ENCODE measurements at places on chromosomes 7 and 10. TPM values are rescaled to one million over a fixed set of nuclear protein-coding genes. Genes with fewer than 3 reads are reported as not detected.
A peak's percentile ranks its signal among the peaks of the same experiment; 100 is the strongest.

The NKX2-3 gene
- total RNA-seq: not detected

The PMPCB gene
- 110 TPM for total RNA-seq

The ANKRD61 gene
- 0.63 TPM for total RNA-seq

GRCh38 chr7:155885167-155886155 lies 73.2 kb upstream of the SHH start:
- no peak for DNase-seq
- H3K4me1 ChIP-seq: no peaks in the 10 kb centered on the region
- no peaks in the 10 kb centered on the region for H3K36me3 ChIP-seq
- no peak overlapping the region for H3K4me3 ChIP-seq
- H3K27me3 ChIP-seq: peaks cover 42% of the 10 kb centered on the region

- DNase-seq: peak; percentile 13
- no peaks in the 10 kb centered on the region for H3K36me3 ChIP-seq
- no peaks in the 10 kb centered on the region for H3K27me3 ChIP-seq
- no peaks in the 10 kb centered on the region for H3K4me1 ChIP-seq
These were observed 90.8 kb downstream of the PRLHR start for GRCh38 chr10:118504467-118505205.

GRCh38 chr10:77461636-77462296 lies 175.8 kb downstream of the KCNMA1 start:
- no peak overlapping the region for H3K4me3 ChIP-seq
- H3K27ac ChIP-seq: no peak overlapping the region
- DNase-seq: no peak
- no peaks in the 10 kb centered on the region for H3K27me3 ChIP-seq
- H3K4me1 ChIP-seq: no peaks in the 10 kb centered on the region

- no peak overlapping the region for H3K4me3 ChIP-seq
- H3K4me1 ChIP-seq: no peaks in the 10 kb centered on the region
- no peak for DNase-seq
These were observed 37.9 kb downstream of the JAZF1 start for GRCh38 chr7:28142650-28143049.

- H3K4me3 ChIP-seq: no peak overlapping the region
- no peaks in the 10 kb centered on the region for H3K36me3 ChIP-seq
- H3K27ac ChIP-seq: no peak overlapping the region
- no peaks in the 10 kb centered on the region for H3K4me1 ChIP-seq
These were observed 37.6 kb downstream of the RPS24 start for GRCh38 chr10:78071140-78071856.

DNA sequence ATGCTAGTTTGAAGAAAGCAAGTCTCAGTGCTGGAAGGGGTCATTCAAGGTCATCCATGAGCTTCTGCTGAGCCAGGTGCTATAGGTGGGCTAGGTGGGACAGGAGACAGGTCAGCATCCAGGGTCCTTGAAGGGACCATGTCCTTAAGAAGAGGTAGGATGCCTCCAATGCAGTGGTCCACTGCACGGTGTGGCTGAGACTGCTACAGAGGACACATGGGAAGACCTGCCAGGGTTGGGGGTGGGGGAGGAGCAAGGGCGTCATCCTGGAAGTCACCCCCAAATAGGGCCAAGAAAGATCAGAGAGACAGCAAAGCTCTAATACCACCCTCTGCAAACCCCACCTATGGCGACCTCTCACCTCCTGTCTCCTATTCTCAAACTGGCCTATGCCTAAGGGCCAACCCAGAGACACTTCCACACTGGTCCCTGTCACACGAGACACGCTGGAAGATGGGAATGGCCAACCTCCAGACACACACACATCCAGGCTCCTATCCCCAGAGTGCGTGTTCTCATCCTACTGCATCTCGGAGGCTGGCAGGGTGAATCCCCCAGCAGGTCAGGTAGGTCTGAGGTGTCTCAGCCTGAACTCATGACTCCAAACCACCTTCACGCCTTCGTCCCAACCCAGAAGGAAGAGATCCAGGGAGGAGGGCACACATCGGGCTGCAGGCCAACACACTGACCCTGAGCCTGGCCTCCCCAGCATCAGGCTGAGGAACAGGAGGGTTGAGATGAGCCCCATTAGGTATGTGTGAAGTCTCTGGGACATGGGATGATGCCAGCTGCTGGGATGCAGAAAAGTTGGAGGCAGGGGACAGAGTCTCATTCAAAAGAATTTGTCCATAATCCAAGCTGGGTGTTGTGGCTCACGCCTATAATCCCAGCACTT lies 5.6 kb upstream of the PPP1R35 start:
- no peak overlapping the region for H3K27ac ChIP-seq
- peaks cover 5% of the 10 kb centered on the region for H3K4me1 ChIP-seq
- DNase-seq: no peak
- H3K36me3 ChIP-seq: no peaks in the 10 kb centered on the region
- no peak overlapping the region for H3K4me3 ChIP-seq

GRCh38 chr10:79152423-79152817 lies 83.7 kb downstream of the ZMIZ1 start:
- H3K36me3 ChIP-seq: no peaks in the 10 kb centered on the region
- no peak for DNase-seq
- H3K4me1 ChIP-seq: peaks cover 66% of the 10 kb centered on the region
- peak overlapping the region; percentile 81 for H3K27ac ChIP-seq
- H3K4me3 ChIP-seq: no peak overlapping the region
- no peaks in the 10 kb centered on the region for H3K27me3 ChIP-seq

GRCh38 chr7:147912291-147912690 lies 678.3 kb upstream of the C7orf33 start:
- DNase-seq: no peak
- no peaks in the 10 kb centered on the region for H3K27me3 ChIP-seq
- no peak overlapping the region for H3K27ac ChIP-seq
- H3K4me1 ChIP-seq: no peaks in the 10 kb centered on the region

DNA sequence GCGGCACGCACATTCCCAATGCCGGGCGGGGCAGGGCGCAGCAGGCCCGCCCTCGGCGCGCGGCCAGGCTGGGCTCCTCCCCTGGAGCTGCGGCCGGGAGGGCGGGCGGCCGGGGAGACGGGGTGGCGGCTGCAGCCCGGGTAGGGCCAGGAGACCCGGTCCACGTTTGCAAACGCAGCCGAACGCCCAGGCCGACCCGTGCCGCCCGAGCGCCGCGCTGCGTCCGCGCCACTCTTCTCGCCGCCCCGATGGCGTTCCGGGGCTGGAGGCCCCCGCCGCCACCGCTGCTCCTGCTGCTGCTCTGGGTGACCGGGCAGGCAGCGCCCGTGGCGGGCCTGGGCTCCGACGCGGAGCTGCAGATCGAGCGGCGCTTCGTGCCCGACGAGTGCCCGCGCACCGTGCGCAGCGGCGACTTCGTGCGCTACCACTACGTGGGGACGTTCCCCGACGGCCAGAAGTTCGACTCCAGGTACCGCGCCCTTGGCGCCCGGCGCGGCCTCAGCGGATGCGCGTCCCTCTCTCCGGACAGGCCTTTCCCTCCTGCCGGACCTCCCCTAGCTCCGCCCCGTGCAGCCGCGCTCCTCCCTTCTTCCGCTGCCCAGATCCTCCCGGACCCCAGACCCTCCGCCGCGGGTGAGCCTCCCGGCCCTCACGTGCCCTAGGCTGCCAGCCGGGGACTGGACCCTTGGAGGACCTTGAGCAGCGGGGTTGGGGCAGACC lies at the start of gene FKBP9:
FKBP9 (plus strand) TSS at position 115 of the 720 bp plus-strand sequence; CDS start at position 249, 134 bp downstream.
- H3K4me1 ChIP-seq: peaks cover 8% of the 10 kb centered on the region
- H3K27me3 ChIP-seq: no peaks in the 10 kb centered on the region
- peak within 1 kb of the TSS; percentile 76 for H3K4me3 ChIP-seq
- DNase-seq: peak; percentile 93
- H3K27ac ChIP-seq: peak within 1 kb of the TSS; percentile 53

DNA sequence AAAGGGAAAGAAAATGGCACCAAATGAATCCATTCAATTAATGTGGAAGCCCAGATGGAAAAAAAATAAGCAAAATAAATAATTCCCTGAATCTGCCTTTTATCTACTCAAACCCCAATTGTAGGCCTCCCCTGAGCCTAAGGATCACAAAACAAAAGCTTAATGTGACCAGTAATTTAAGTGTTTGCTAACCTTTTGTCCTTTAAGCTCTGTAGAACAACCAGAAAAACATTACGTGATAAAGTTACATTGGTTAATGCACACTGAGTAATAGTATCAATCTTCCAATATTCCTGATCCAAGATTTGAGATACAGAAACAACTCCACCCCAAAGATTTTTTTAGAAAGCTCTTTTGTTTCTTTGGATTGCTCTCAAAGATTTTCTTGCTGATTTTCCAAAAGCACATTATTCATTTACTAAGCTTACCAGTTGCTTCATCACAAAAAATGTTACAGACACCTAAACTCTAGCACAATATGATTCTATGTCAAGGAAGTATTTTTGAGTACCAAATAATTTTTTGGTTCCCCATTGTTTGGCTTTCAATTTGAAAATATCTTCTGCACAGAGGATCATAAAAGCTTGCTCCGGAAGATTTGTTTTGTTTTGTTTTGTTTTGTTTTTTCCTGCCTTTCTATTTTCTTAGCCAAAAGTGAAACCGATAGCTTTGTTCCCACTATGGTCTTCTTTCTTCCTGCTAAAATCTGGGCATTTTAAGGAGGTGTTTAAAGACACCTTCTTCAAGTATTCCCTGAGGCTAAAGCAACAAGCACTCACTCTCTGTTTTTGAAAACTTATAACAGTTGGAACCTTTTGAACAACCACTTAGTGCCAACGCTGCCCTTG lies 54.2 kb downstream of the TRIL start:
- no peak for DNase-seq
- no peaks in the 10 kb centered on the region for H3K27me3 ChIP-seq
- peak overlapping the region; percentile 18 for H3K4me3 ChIP-seq
- H3K27ac ChIP-seq: peak overlapping the region; percentile 28
- no peaks in the 10 kb centered on the region for H3K36me3 ChIP-seq

DNA sequence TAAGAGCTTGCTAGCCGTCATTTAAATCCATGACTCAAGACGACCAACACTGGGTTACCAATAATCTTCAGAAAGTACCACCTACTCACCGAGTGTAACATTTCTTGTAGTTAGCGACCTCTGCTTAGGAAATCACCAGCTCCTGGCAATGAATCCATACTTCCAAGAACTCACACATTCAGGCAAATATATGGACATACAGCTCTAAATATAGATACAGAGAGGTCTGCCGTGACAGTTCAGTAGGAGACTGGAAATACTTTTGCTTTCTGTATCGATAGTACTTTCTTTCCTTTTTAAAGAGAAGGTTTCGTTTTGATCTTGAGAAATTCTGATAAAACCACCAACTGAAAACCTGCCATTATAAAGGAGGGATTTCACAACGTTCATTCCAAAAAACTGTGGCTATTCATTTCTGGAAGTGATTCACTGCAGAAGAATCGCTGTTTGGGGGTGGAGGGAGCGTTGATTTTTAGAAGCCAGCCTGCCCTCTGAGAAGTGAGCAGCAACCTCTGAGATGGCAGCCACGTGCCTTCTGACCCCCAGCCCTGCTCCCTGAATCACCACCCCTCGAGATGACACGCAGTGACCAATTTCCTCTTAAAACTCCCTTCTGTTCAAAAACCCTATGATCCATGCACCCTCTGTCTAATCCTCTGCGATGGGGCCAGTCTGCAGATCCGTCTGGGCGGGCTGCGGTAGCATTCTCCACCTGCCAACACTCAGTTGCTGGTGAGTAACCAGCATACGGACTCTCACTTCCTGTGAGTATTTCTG lies 179.0 kb upstream of the KLF14 start:
- no peaks in the 10 kb centered on the region for H3K36me3 ChIP-seq
- peak overlapping the region; percentile 86 for H3K27ac ChIP-seq
- H3K4me1 ChIP-seq: peaks cover 39% of the 10 kb centered on the region
- peak; percentile 80 for DNase-seq
- no peaks in the 10 kb centered on the region for H3K27me3 ChIP-seq

DNA sequence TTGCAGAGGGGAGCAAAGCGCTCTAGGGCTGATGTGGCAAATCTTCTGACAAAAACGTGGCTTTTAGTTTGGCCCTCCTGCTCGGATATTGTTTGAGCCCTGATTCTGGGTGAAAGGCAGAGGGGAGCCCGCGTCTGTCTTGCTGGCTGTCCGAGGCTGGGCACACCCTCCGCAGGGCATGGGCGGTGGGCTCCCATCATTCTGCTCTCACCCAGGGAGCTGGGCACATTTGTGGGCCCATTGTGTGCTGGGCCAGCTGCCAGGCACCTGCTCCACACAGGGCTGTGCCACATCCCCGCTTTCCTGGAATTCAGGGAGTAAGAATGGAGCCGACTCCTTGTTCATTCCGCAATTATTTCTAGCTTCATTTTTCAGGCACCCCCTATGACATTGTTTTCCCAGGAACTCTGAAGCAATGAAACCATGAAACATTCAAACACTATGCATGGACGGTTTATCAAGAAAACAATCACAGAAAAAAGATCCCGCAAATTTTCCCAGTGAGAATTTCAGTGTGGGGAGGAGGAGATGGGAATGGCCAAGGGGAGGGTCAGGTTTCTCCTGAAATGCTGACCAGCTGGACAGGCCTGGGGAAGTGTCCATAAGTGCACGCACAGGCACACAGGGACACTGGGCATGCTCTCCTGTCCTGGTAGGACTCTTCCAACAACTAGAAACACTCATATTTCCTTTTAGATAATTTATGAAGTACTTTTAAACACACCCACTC lies 341.1 kb downstream of the CXCL12 start:
- H3K27me3 ChIP-seq: no peaks in the 10 kb centered on the region
- no peak for DNase-seq
- no peaks in the 10 kb centered on the region for H3K4me1 ChIP-seq

GRCh38 chr10:23099816-23100215 lies 4.4 kb downstream of the MSRB2 start:
- no peaks in the 10 kb centered on the region for H3K27me3 ChIP-seq
- H3K36me3 ChIP-seq: peaks cover under 1% of the 10 kb centered on the region
- H3K27ac ChIP-seq: no peak overlapping the region
- peaks cover 5% of the 10 kb centered on the region for H3K4me1 ChIP-seq

- no peak overlapping the region for H3K27ac ChIP-seq
- H3K4me1 ChIP-seq: no peaks in the 10 kb centered on the region
- H3K36me3 ChIP-seq: no peaks in the 10 kb centered on the region
These were observed 58.7 kb upstream of the PFKP start for GRCh38 chr10:3008518-3009195.

GRCh38 chr10:127385066-127385465 lies 164.0 kb upstream of the NPS start:
- no peaks in the 10 kb centered on the region for H3K27me3 ChIP-seq
- peaks cover 14% of the 10 kb centered on the region for H3K36me3 ChIP-seq
- no peak overlapping the region for H3K4me3 ChIP-seq
- no peaks in the 10 kb centered on the region for H3K4me1 ChIP-seq

DNA sequence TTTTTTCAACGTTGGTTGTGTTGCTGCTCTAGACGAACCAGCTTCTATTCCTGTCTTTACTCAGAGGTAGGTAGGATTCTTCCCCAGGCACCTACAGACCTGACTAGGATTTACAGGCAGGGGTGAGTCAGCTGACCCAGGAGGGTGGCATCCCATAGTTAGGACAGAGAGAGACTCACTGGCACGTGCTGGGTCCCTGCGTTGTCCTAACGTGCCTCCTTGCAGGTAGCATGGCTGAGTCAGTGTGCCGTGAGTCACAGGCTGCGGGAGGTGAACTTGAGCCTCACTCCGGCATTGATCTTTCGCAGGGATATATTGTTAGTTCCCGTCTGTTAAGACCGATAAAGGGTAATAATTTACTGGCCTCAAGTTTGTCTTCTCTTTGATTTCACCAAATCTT lies 96.5 kb downstream of the PFKFB3 start:
- no peaks in the 10 kb centered on the region for H3K27me3 ChIP-seq
- no peaks in the 10 kb centered on the region for H3K4me1 ChIP-seq
- no peaks in the 10 kb centered on the region for H3K36me3 ChIP-seq
- no peak for DNase-seq
- H3K27ac ChIP-seq: no peak overlapping the region

Measured in SJCRH30 (cell line).